NCI-H1694 (cell line): ENCODE measurements at places on chromosomes 1 and 21.

- DNase-seq = no peak
Measured at GRCh38 chr1:35691571-35692220, 27.0 kb downstream of the C1orf216 start.

DNA sequence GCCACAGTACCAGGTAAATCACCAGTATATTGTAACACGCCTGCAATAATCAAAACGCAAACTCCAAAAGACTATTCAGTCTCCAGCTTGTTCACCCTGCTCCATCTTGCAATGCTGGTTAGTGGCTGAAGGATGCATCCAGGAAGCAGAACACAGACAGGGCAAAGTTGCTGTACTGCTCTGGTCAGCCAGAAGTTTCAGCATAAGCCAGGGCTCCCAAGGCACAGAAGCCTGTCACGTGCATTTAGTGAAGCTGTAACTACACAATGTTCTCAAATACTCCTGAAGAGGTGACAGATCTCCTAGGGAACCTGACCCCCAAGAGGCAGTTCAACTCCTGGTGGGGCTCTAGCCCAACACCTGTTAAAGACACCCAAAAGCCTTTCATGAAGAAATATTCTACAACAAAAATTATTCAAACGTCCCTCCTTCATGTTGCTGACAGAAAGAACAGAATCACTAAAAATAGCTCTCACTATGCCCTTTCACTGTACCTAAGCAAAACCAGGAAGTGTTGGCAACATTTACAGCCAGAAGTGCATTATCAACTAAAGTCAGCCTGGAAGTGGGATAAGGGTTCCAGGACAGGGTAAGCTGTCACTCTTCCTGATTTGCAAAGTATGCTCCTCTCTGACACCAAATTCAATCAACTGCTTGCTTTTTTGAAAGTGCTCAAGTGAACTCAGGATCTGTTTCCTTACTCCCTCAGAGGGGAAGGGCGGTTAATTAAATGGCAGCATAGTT, 52.1 kb downstream of the SLC35D1 start:
- DNase-seq = no peak

- no peak for DNase-seq
Measured at GRCh38 chr1:203390298-203390697, 39.4 kb upstream of the FMOD start.

GRCh38 chr1:38004284-38005108, 818 bp downstream of the FHL3 start:
- DNase-seq = no peak

- DNase-seq = no peak
Measured at GRCh38 chr1:161216945-161217712, 2.0 kb downstream of the FCER1G start.

- no peak for DNase-seq
Measured at GRCh38 chr1:111147948-111148347, 7.9 kb downstream of the CEPT1 start.
